ENCODE measurements at places on chromosomes 2 and 18.

- DNase-seq = no peak
Observed at GRCh38 chr18:13424363-13424762, 205.8 kb downstream of the LDLRAD4 start.

GRCh38 chr18:58896268-58896667 is 31.6 kb downstream of the ZNF532 start:
- peak; percentile 94 for DNase-seq

- no peak for DNase-seq
Observed at GRCh38 chr18:25281556-25281955, 70.4 kb downstream of the ZNF521 start.

GRCh38 chr18:21761471-21762115 is 21.0 kb downstream of the MIB1 start:
- DNase-seq = no peak

DNA sequence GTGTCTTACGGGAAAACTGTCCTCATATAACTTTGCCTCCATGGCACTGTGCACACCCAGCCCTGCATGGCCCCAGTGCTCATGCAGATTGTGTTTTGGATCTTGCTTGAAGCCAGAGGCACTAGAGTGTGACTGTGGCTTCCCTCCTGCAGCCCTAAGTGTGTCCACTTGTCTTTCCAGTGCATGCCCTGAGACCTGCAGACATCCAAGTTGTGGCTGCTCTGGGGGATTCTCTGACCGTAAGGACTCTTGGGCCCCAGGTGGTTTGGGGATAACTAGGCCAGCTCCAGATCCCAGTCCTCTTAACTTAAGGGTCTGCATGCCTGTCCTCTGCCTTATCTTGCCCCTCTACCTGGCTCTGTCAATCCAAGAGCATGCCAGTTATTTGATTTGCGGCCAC is 96.6 kb downstream of the PLB1 start:
- no peak for DNase-seq

- no peak for DNase-seq
Observed at GRCh38 chr2:39160982-39161381, 40.1 kb upstream of the SOS1 start.

DNA sequence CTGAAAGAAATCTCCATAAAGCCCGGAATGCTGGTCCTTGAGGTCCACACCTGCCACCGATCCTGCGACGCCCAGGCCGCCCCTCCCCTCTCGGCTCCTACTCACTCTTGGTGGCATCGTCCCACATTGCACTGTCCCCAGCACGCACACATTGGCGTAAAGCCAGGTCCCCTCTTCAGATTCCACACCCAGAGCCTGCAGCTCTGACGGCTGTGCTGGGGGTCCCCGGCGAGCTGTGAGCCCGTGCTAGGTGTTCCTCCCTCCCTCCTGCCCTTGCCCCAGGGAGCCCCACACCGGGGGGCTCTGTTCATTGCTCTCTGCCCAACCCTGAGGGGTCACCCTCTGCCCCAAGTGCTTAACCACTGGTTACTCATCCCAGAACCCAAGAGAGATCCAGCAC is 8.5 kb downstream of the TPO start:
- no peak for DNase-seq

DNA sequence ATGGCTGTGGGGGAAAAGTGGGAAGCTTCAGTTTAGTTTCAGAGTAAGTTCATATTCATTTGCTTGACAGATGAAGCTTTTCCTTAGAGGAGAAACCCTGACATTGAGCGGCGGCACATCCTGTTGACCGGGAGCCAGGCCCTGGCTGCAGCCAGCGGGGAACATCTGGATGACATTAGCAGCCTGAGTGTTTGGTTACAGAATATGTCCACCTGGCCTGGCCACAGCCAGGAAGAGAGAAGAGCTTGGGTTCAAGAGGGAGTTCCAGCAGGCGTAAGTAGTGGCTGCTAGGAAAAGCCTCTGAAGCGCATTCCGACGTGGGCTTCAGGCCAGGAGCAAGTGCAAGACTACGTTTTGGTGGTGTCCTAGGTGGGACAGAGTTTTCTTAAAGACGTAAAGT is 144.9 kb upstream of the MYCN start:
- no peak for DNase-seq

- no peak for DNase-seq
Observed at GRCh38 chr2:64135421-64135820, 8.8 kb downstream of the PELI1 start.

DNA sequence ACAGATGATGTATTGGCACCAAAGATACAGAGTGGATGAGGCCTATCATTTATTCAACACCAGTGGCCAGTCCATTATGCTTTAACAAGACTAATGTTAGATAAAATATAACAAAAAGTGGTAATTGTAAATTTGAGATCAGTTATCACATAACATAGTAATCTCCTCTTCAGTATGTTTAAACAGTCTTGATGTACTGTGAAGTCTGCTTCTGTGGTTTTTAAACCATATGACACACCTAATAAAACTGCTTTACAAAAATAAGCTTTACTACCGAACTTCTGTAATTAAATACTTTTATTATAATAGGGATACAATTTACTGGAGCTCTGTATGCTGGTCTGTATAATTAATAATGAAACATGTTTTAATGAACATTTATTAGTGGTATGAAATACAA is 2156.1 kb upstream of the CELF4 start:
- no peak for DNase-seq

- peak; percentile 11 for DNase-seq
Observed at GRCh38 chr18:39872651-39873050, 2082.4 kb upstream of the PIK3C3 start.

DNA sequence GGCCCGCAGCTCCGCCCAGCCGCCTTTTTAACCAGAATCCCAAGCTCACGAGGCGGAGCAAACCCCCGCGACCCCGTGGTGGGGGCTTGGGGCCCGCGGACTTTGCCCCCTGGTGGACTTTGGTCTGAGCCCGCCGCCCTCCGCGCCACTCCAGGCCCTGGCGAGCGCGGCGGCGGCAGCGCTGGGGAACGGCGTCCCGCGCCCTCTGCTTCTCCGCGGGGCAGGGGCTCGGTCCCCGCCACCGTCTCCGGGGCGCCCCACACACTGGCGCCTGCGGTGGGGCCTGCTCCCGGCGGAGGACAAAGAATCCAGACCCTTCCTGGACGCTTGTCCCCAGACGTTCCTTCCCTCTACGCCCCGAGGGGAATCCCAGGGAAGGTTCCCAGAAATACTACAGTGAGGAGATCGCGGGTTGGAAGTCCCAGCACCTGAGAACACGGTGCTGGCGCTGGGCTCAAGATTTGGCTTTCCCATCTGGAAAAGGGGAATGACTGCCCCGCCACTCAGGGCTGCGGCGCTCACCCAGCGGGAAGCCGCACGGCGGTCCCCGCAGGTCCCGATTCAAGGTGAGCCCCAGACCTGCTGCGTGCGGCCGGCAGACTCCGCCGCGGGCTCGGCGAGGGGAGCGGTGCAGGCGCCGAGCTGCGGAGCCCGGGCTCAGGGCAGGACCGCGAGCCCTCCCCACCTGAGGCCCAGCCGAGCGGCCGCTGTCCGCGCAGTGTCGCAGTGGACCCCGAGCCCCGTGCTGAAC is at the start of gene HAAO:
HAAO (minus strand) TSS at position 1 of the 751 bp plus-strand sequence. CDS start 47 bp downstream, outside the sequence.
- no peak for DNase-seq

DNA sequence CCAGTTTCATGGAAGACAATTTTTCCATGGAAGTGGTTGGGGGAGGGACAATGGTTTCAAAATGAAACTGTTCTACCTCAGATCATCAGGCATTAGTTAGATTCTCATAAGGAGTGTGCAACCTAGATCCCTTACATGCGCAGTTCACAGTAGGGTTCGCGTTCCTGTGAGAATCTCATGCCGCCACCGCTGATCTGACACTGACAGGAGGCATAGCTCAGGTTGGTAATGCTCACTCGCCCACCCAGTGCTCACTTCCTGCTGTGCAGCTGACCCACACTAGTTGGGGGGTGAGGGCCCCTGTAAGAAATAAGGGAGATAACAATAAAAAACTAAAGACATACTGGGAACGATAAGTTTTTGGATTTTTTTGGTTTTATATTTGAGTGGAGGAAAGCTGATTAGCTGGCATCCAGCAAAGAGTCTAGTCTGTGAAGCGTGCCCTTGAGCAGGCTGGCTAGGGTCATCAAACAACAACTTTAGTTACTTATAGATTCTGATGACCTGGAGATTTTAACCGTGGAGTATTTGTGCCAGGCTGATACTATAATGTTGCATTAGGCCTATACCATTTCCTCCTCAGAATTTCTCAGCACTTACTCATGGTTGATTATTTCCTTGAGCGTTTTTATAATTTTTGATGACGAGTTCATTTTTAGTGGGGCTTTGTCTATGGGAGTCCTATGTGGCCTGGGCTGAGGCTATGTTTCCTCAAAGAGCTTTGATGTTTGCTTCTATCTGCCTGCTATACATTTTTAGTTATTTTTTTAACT is 6.3 kb upstream of the MCFD2 start:
- no peak for DNase-seq

DNA sequence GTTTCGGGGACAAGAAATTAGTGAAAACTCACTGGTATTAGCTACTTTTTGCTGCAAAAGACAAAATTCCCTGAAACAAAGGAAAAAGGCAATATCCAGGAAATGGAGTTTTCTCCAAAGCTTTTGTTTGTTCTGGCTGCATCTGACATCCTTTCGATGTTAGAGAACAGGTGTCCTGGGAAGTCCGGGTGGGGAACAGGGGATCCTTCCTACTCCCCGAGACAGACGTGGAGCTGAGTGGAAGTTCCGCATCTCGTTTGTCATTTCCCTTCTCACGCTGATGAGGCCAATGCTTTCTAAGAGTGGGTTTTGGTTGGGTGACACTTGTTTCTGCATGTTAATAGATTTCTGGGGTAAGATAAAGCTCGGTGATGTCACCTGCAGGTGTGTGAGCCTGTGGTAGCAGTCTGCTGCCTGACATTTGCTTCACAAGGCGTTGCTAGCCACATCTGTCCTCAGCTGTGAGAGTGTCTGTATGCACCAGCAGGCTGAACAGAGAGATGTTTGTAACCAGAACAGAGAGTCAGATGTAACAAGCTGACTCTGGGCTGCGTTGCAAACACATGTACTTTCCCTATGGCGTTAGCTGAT is 125.9 kb downstream of the ACOXL start:
- no peak for DNase-seq

- no peak for DNase-seq
Observed at GRCh38 chr2:1567556-1568344, 154.5 kb downstream of the TPO start.

DNA sequence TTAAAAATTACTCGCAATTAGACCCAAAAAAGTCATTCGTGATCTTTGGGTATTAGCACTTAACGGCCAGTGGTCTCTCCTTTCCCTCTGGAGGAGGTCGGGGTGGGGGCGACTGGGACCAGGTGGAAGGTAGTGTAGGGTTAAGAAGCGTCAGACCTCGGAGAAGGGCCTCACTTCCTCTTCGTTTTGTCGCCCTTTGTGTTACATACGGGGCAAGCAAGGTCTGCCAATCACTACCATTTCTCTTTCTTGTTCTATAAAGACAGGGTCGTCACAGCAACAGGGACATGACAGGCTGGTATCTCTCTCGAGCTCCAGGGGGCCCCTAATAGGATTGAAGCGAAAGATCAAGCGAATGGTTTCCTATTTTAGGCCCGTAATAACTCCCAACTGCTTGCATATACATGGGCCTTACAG is 136.6 kb downstream of the INSIG2 start:
- no peak for DNase-seq

GRCh38 chr2:176774766-176775451 is 437.7 kb upstream of the HNRNPA3 start:
- no peak for DNase-seq

- no peak for DNase-seq
Observed at GRCh38 chr2:191352536-191352935, 107.3 kb downstream of the MYO1B start.
